Smooth muscle cell of the brain vasculature (primary cell): ENCODE measurements at places on chromosomes 3 and 15.

- DNase-seq: no peak
Measured at GRCh38 chr3:189687475-189687874, 56.3 kb downstream of the TP63 start.

DNA sequence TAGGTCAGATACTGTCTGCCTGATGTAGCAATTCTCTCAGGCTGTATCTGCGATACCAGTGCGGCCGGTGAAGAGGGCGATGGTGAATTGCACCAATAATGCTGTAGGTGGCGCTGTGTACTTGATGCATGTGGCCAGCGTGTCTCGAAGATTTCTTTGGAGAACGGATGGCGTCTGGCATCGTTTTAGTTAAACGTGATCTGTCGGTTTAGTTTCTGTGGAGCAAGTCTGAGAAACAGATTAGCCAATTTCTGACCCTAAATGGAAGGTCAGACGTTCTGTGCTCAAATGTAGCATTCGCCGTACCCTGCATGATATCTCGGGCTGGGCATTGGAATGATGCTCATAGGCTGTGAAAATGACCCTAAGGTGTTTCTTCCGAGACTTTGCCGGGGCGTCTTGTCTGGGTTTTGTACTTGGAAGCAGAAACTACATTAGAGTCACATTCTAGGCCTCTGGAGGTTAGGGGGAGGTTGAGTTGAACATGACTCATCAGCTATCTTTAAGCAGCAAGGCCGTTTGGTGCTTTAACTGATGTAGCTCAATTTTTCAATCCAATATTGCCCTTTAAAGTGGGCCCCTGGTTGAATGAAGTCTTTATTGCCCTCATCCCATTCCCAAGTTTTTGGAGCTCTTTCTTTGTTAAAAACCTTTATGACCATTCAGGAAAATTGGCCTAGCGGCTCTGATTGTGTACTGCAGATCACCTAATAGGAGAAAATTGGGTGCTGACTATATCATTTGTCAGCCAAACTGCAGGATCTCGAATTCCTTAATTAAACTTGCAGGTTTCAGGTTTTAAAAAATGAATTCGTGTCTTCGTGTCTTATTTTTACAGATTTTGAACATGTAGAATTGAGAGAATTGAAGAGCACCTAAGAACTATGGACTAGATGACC lies 80.0 kb downstream of the SQOR start:
- no peak for DNase-seq

GRCh38 chr15:31483053-31483985 lies 156.7 kb downstream of the KLF13 start:
- DNase-seq: no peak

DNA sequence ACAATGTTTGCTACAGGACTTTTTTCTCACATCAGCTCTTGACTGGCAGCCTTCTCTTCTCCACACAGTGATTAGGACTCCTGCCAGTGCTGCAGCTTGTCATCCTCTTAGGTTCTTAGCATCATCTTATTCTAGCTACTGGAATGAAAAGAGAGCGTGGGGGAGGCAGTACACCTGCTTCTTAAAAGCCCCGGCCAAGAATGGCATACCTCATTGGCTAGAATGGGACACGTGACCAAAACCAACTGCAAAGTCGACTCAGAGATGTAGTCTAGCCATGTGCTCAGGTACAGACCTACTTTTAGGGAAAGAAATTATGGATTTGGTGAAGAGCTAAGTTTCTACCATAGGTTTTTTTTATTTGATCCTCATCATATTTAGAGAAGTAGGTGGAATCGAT lies 44.1 kb downstream of the RARB start:
- no peak for DNase-seq

- DNase-seq: no peak
Measured at GRCh38 chr3:13582366-13583250, 33.7 kb downstream of the FBLN2 start.

- DNase-seq: no peak
Measured at GRCh38 chr3:19997502-19997901, 14.6 kb downstream of the PP2D1 start.

DNA sequence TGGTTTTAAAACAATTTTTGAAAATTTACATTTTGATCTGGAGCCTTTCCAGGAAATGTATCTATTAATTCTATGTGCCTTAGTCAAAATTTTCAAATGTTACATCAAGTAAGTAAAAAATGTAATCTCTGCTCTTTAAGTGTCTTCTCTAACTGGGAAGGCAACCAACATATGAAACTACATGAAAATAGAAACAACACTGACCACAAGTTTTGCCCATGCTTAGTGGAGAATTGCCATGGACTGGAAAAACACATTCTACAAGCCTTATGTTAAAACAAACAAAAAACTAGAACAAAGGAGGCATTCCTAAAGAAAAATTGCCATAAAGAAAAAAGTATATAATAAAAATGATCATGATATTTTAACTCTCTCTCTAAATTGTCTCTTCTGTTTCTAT lies 75.9 kb upstream of the SPRED1 start:
- no peak for DNase-seq

- no peak for DNase-seq
Measured at GRCh38 chr3:171190668-171191067, 164.1 kb upstream of the SLC2A2 start.

DNA sequence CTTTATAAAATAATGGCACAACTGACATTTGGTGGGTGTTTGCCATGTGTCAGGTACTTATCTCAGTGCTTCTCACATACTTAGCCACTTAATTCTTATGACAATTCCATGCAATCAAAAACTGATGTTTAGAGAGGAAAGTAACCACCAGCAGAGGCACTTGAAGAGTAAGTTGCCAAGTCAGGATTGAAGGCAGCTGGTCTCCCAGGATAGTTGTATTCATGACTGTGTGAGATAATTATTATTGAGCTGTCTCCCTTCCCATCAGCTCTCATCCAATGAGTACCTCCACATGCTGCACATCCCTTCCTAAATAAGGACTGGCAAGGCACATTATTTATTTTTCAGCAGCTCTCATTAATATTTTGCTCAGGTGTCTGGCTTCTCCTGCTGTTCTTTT lies 4.8 kb downstream of the VEPH1 start:
- no peak for DNase-seq

DNA sequence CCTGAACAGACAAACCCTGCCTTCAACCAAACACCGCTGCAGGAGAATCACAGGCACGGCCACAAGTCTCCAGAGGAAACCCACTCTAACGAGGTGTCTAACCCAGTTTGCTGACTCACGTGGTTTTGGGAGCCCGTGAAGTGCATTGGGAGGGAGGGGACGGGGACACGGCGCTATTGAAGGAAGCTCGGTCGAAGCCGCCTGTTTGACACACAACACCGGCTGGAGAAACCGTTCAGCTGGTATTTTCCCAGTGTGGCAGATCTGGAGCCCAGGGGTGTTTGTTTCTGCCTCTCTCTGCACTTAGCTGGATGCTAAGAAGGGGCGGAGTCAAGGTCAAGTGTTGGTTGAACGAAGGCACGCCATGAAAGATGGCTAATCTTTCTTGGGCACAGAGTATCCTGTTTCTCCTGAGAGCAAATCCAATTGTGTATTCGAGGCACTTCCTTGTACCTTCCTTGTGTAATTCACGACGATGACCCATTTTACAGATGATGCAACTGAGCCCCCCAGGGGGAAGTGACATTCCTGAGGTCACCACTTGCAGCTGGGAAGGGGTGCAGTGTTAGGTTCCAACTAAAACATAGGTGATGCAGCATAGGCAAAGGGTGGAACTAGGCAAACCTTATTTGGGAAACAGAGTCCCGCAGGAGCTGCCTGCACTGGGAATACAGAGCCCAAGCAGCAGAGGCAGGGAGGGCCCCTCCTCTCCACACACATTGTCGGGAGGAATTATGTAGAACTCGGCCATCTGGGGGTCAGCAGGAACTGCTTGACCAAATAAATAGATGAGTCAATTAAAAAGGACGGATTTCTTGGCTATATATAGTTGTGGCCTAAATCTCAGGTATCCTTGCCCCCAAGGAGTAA lies 22.5 kb downstream of the SLC6A6 start:
- no peak for DNase-seq
